ENCODE measurements at places on chromosomes 7 and 10.

DNA sequence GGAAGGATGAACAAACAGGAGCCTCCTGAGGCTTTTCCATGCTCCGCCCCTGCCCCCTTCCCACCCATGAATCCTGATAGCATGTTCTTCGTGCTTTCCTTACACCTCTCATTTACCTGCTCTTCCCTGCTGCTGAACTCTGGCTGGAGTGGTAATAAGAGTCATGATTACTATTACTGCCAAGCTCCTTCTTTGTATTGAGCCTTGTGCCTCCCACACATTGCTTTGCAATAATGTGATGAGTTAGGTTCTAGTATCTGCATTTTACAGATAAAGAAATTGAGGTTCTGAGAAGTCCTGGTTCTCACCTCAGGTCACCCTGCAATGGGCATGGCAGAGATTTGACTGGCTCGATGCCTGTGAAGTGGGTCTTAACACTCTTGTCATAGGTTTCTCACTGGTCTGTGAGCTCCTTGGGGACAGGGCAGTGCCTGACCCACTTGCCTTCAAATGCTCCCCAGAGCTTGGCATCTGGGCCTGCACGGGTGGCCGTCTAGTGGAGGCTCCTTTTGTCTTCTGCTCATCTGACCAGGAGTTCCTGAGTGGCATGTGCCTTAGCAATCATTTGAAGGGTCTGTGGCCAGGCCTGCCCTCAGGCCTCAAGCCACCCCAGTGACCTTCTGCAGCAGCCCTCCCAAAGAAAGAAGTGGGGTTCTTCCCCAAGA, 309.2 kb upstream of the ZMIZ1 start:
- no peak for DNase-seq

- no peak for DNase-seq
Observed at GRCh38 chr10:113517165-113517900, 35.5 kb upstream of the HABP2 start.

DNA sequence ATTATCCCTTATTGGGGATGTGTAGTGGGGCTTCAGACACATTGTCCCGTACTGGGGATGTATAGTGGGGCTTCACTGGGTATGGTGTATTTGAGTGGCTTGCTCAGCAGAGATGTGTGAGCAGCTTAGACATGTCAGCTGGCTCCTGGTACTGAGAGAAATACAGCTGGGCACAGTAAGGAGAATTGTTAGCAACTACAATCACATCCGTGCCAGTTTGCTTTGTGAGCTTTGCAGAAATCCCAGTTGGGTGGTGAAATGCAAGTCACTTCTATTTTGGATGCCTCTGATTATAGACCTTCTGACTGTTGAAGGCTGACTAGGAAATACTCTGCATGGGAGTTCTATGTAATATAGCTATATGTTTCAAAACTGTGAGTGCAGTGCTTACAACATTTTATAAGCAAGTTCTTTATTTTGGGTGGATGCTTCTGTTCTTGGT, 10.8 kb downstream of the CCNY start:
- no peak for DNase-seq

- DNase-seq: no peak
Observed at GRCh38 chr7:8303904-8304528, 42.0 kb upstream of the ICA1 start.

GRCh38 chr10:69439813-69440506, 11.3 kb upstream of the TSPAN15 start:
- DNase-seq: no peak

GRCh38 chr7:32916006-32916405, 24.4 kb upstream of the KBTBD2 start:
- DNase-seq: no peak

GRCh38 chr7:114921631-114922025, 266 bp upstream of the MDFIC start:
- DNase-seq: peak; percentile 36

- no peak for DNase-seq
Observed at GRCh38 chr10:52780391-52781155, 8.0 kb upstream of the MBL2 start.

DNA sequence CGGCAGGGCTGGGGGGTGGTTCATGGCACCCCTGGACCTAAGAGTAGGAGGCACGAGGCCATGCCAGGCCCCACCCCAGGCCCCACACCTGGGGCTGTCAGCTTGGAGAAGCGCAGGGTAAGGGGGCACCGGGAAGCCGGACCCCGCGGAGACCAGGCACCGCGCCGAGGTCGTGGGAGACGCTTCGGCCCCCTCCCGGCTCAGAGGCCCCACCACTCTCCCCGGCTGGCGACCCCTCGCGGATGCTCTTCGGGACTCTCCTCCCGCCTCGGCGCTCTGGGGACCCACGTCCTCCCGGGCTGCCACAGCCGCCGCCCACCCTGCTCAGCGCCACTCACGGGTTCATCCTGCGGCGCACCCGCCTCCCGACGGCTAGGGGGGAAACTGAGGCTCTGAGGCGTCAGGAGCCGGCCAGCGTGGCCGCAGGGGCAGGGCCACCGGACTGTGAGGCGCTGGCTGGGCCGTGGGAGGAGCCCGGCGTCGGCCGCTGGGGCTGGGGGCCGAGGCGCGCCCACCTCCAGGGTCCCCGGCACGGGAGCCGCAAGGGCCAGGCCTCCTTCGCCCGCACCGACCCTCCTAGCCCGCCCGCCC, 25.9 kb downstream of the PDGFA start:
- DNase-seq: no peak

DNA sequence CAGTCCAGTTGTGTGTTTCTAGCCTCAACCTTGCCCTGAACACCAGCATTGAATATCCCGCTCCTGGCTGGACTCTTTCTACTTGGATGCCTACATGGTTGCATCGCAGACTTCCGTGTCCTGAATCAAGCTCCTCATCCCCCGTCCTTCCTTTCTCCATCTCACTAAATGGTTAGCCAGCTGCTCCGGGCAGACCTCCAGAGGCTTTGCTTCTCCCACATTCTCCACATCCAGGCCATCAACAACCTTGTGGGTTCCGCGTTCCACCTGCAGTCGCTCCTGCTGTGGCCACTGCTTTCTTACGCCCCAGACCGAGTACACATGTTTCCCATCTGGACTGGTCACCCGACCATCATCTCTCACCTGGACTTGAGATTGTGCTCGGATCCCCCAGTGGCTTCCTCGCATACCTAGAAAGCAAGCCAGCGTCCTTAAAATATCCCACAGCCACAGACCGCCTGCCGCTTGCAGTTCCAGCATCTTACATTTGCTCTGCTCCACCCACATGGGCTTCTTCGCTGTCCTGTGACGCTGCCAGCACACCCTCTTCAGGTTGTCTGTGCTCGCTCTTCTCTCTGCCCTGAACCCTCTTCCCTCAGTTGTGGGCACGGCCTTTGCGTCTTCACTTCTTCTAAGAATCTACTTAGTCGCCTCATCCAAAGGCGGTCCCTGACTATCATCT, 25.9 kb downstream of the CELF2 start:
- DNase-seq: no peak
